Body of pancreas (tissue), 4 donors: ENCODE measurements at places on chromosomes 6 and 20. TPM values are rescaled to one million over a fixed set of nuclear protein-coding genes. Genes with fewer than 3 reads are reported as not detected.

The DSP gene
- total RNA-seq, result 85.0 TPM

The RBPJL gene
- total RNA-seq, result 306 TPM

The RIPOR3 gene
- total RNA-seq, result 6.9 TPM

The TEAD3 gene
- 8.9 TPM for total RNA-seq

The TP53TG5 gene
- total RNA-seq, result not detected

The SRC gene
- total RNA-seq, result 25.9 TPM

The SLC24A3 gene
- 1.0 TPM for total RNA-seq

The MPIG6B gene
- total RNA-seq, result not detected

- H3K27me3 ChIP-seq, result no peaks in the 10 kb centered on the region
- no peaks in the 10 kb centered on the region for H3K4me1 ChIP-seq
- no peak for DNase-seq
- no peaks in the 10 kb centered on the region for H3K36me3 ChIP-seq
Measured at GRCh38 chr6:132995432-132995831, 181.1 kb downstream of the RPS12 start.

DNA sequence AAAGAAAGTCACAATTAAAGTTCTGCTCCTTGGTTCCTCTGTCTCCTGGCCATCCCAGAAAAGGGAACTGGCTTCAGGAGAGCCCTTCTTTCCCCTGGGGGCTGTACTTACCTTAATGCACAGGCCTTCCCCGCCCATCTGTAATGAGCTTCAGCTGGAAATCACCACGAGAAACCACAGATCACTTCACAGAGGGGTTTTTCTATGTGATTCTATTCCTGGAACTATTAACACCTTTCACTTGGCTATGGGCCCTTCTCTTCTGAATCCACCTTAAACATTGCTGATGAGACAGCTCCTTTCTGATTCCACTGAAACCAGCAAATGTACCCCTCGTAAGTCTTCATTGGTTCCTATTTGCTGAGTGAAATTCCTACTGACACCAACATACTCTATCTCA is 80.7 kb downstream of the FOXF2 start:
- no peak for DNase-seq
- no peaks in the 10 kb centered on the region for H3K27me3 ChIP-seq
- no peaks in the 10 kb centered on the region for H3K36me3 ChIP-seq
- no peak overlapping the region for H3K27ac ChIP-seq
- no peak overlapping the region for H3K4me3 ChIP-seq

GRCh38 chr6:108684771-108685329 is 124.1 kb downstream of the FOXO3 start:
- peaks cover 80% of the 10 kb centered on the region for H3K4me1 ChIP-seq
- H3K27me3 ChIP-seq, result no peaks in the 10 kb centered on the region
- H3K27ac ChIP-seq, result peak overlapping the region; percentile 65
- DNase-seq, result no peak
- no peaks in the 10 kb centered on the region for H3K36me3 ChIP-seq

- no peaks in the 10 kb centered on the region for H3K36me3 ChIP-seq
- no peak for DNase-seq
- H3K27me3 ChIP-seq, result no peaks in the 10 kb centered on the region
- no peaks in the 10 kb centered on the region for H3K4me1 ChIP-seq
- H3K4me3 ChIP-seq, result no peak overlapping the region
Measured at GRCh38 chr6:152100183-152100618, 292.7 kb downstream of the ESR1 start.

DNA sequence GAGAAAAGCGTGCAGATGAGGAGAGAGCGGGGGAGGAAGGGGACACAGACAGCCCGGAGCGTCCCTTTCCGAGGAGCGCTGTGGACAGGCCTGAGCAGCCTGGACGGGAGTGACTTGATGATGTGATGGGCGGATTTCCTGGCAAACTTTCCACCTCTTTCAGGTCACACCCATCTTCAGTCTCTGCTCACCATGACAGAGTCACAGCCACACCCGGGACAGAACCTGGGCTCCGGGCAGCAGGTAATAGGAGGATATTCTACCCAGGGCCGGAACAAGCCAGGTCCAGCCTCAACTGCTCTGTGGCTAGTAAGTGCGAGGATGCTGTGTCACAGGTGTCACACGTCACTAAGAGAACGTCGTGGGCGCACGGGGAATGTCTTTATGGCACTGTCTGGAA is 84.3 kb downstream of the THBS2 start:
- no peak for DNase-seq
- H3K36me3 ChIP-seq, result no peaks in the 10 kb centered on the region
- no peaks in the 10 kb centered on the region for H3K27me3 ChIP-seq
- H3K27ac ChIP-seq, result no peak overlapping the region
- no peak overlapping the region for H3K4me3 ChIP-seq

- no peaks in the 10 kb centered on the region for H3K27me3 ChIP-seq
- no peak overlapping the region for H3K27ac ChIP-seq
- H3K4me3 ChIP-seq, result no peak overlapping the region
- DNase-seq, result no peak
- H3K36me3 ChIP-seq, result no peaks in the 10 kb centered on the region
Measured at GRCh38 chr20:63106765-63107448, 100.1 kb upstream of the BHLHE23 start.

DNA sequence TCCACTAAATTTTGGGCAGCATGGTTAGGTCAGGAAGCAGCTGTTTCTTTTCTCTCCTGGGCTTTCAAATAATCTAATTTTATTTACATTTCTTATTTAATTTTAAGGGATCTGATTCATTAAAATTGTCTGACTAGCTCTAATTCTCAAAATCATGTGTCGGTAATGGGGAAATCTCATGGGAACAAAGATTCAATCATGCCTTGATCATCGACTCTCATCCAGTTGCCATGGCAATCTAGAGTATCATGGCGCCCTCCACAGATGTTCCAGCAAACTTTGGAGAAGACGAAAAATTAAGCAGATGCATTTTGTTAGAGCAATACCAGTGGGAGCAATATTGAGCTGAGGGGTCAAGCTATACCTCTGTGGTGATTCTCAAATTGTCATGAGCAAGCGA is 358.0 kb upstream of the CDH4 start:
- H3K27me3 ChIP-seq, result no peaks in the 10 kb centered on the region
- H3K27ac ChIP-seq, result no peak overlapping the region
- no peaks in the 10 kb centered on the region for H3K4me1 ChIP-seq
- H3K36me3 ChIP-seq, result no peaks in the 10 kb centered on the region

DNA sequence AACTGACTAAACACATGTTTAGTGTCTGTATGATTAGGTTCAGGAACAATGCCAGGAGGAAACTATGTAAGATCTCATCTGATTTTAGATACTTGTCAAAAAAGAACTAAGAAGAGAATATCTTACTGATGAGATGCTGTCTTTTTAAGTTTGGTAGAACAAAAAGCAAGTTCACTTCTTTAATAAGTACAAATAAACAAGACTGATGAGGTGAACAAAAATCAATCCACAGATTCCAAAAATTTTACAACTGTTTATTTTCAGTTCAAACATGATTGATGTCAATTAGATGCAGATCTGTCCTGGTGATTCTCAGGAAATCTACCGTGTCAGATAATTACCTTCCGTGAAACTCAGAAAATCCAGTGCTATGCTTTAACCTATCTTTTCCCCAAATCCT is 24.9 kb downstream of the EPHA7 start:
- no peak overlapping the region for H3K4me3 ChIP-seq
- no peak overlapping the region for H3K27ac ChIP-seq
- DNase-seq, result no peak
- H3K36me3 ChIP-seq, result no peaks in the 10 kb centered on the region
- H3K27me3 ChIP-seq, result no peaks in the 10 kb centered on the region

- H3K4me1 ChIP-seq, result peaks cover 44% of the 10 kb centered on the region
- H3K36me3 ChIP-seq, result no peaks in the 10 kb centered on the region
- no peak overlapping the region for H3K27ac ChIP-seq
- DNase-seq, result no peak
Measured at GRCh38 chr6:144325232-144325631, 40.1 kb downstream of the UTRN start.

DNA sequence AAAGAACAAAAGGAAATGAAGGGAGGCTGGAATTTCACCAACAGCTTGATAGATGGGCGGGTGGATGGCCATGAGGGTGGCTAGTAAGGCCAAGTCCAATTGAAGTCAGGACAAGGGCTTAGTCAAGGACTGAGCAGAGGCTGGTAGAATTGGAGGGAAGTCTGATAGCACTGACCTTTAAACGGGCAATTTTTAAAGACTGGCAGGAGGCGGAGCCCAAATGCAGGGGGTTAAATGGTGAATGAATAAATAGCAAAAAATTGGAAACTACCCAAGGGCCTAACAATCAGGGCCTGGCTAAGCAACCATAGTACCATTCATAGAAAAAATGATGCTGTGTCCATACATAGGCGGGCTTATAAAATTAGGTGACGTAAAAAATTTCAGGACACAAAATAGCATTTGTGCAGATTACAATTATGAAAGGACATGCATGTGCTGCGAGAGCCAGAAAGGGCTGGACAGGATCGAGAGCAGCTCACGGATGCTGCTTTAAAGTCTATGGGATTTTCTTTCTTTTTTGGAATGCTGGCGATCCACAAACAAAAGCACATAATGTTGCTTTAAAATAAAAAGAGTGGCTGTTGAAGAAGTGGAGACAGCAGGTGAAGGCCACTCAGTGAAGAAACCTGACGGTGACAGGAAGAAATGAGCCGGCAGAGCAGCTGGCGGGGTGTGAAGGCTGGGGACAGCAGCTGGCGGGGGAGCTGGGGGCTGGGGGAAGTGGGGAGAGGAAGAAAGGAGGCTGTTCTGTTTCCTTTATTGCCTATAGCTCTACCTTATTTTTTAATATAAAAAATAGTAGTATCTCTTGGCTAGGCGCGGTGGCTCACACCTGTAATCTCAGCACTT is 42.8 kb upstream of the TAF8 start:
- H3K4me3 ChIP-seq, result no peak overlapping the region
- no peaks in the 10 kb centered on the region for H3K36me3 ChIP-seq
- H3K27me3 ChIP-seq, result no peaks in the 10 kb centered on the region
- no peaks in the 10 kb centered on the region for H3K4me1 ChIP-seq
- no peak overlapping the region for H3K27ac ChIP-seq

GRCh38 chr6:12761376-12762115 is 45.0 kb downstream of the PHACTR1 start:
- DNase-seq, result no peak
- H3K27ac ChIP-seq, result no peak overlapping the region
- no peaks in the 10 kb centered on the region for H3K4me1 ChIP-seq
- H3K4me3 ChIP-seq, result no peak overlapping the region
- no peaks in the 10 kb centered on the region for H3K27me3 ChIP-seq

DNA sequence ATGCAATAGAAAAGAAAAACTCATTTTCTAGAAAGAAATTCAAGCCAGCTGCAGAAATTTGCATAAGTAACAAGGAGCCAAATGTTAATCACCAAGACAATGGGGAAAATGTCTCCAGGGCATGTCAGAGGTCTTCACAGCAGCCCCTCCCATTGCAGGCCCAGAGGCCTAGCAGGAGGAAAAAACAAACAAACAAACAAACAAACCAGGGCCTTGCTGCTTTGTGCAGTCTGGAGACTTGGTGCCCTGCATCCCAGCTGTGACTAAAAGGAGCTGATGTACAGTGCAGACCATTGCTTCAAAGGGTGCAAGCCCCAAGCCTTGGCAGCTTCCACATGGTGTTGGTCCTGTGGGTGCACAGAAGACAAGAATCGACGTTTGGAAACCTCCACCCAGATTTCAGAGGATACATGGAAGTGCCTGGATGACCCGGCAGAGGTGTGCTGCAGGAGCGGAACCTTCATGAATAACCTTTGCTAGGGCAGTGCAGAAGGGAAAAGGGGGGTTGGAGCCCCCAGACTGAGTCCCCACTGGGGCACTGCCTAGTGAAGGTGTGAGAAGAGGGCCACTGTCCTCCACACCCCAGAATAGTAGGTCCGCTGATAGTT is 110.9 kb upstream of the AKAP12 start:
- H3K4me3 ChIP-seq, result no peak overlapping the region
- H3K4me1 ChIP-seq, result no peaks in the 10 kb centered on the region
- no peaks in the 10 kb centered on the region for H3K36me3 ChIP-seq
- H3K27me3 ChIP-seq, result no peaks in the 10 kb centered on the region
- no peak overlapping the region for H3K27ac ChIP-seq

GRCh38 chr6:149935246-149935645 is 6.6 kb upstream of the ULBP2 start:
- H3K36me3 ChIP-seq, result no peaks in the 10 kb centered on the region
- DNase-seq, result no peak
- H3K27ac ChIP-seq, result no peak overlapping the region
- no peak overlapping the region for H3K4me3 ChIP-seq

GRCh38 chr6:169804427-169804826 is 53.0 kb downstream of the ERMARD start:
- no peak overlapping the region for H3K4me3 ChIP-seq
- H3K27ac ChIP-seq, result no peak overlapping the region
- no peak for DNase-seq

GRCh38 chr6:854406-855118 is 161.6 kb upstream of the EXOC2 start:
- DNase-seq, result no peak
- no peak overlapping the region for H3K27ac ChIP-seq
- no peaks in the 10 kb centered on the region for H3K36me3 ChIP-seq
- no peaks in the 10 kb centered on the region for H3K4me1 ChIP-seq

- H3K27ac ChIP-seq, result no peak overlapping the region
- H3K36me3 ChIP-seq, result no peaks in the 10 kb centered on the region
- DNase-seq, result no peak
Measured at GRCh38 chr6:15038013-15038791, 207.7 kb upstream of the JARID2 start.

GRCh38 chr6:161486361-161487216 is 212.7 kb upstream of the AGPAT4 start:
- no peak overlapping the region for H3K4me3 ChIP-seq
- no peak overlapping the region for H3K27ac ChIP-seq
- H3K4me1 ChIP-seq, result peaks cover 3% of the 10 kb centered on the region
- no peaks in the 10 kb centered on the region for H3K27me3 ChIP-seq

- DNase-seq, result no peak
- H3K36me3 ChIP-seq, result no peaks in the 10 kb centered on the region
- H3K27me3 ChIP-seq, result no peaks in the 10 kb centered on the region
- H3K27ac ChIP-seq, result no peak overlapping the region
- no peaks in the 10 kb centered on the region for H3K4me1 ChIP-seq
Measured at GRCh38 chr20:34850969-34851368, 21.7 kb downstream of the GGT7 start.

GRCh38 chr6:21053612-21054011 is 519.4 kb downstream of the CDKAL1 start:
- no peaks in the 10 kb centered on the region for H3K4me1 ChIP-seq
- no peak overlapping the region for H3K4me3 ChIP-seq
- H3K27me3 ChIP-seq, result no peaks in the 10 kb centered on the region
- H3K27ac ChIP-seq, result no peak overlapping the region
- no peaks in the 10 kb centered on the region for H3K36me3 ChIP-seq
- no peak for DNase-seq

- DNase-seq, result no peak
- no peaks in the 10 kb centered on the region for H3K27me3 ChIP-seq
- H3K4me3 ChIP-seq, result no peak overlapping the region
- no peaks in the 10 kb centered on the region for H3K4me1 ChIP-seq
Measured at GRCh38 chr6:9252799-9253198, 817.5 kb upstream of the SLC35B3 start.

- no peak overlapping the region for H3K4me3 ChIP-seq
- H3K4me1 ChIP-seq, result no peaks in the 10 kb centered on the region
- DNase-seq, result no peak
- no peak overlapping the region for H3K27ac ChIP-seq
- no peaks in the 10 kb centered on the region for H3K27me3 ChIP-seq
Measured at GRCh38 chr20:64142590-64142989, 21.7 kb upstream of the MYT1 start.
